ENCODE measurements at places on chromosomes 1 and 21.
A peak's percentile ranks its signal among the peaks of the same experiment; 100 is the strongest.

DNA sequence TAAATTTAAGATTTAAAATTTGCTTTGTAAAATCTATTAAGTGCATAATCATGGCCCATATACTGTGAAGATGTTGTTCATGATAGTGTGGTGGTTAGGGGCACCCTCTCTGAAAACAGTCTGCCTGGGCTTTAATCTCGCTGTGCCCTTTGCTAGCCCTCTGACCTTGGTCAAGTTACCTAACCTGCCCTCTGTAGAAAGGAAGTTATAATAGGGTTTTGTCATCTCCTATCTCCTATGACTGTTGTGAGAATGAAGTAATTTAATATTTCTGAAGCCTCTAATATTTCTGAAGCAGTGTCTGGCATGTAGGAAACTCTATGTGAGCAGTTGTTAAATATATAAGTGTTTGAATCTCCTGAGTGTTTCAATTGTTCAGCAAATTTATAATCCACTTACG lies 116.6 kb upstream of the IVNS1ABP start:
- no peak for DNase-seq

DNA sequence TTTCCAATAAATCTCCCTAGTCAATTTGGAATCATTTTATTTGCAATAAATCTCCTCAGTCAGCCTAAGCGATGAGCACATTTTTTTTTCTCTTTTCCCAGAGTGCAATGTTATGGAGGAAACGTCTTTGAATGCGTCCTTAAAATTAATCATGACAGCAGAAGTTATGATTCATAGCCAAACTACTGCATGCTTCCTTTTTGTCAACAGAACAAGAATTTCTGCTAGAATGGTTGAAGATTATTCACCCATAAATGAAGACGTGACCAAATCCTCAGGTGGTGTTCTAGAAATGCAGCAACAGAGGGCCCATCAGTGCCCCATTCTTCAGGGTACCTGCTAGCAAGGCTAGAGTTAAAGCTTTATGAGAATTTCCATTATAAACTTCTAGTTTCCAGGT lies 407.9 kb upstream of the PKN2 start:
- no peak for DNase-seq

DNA sequence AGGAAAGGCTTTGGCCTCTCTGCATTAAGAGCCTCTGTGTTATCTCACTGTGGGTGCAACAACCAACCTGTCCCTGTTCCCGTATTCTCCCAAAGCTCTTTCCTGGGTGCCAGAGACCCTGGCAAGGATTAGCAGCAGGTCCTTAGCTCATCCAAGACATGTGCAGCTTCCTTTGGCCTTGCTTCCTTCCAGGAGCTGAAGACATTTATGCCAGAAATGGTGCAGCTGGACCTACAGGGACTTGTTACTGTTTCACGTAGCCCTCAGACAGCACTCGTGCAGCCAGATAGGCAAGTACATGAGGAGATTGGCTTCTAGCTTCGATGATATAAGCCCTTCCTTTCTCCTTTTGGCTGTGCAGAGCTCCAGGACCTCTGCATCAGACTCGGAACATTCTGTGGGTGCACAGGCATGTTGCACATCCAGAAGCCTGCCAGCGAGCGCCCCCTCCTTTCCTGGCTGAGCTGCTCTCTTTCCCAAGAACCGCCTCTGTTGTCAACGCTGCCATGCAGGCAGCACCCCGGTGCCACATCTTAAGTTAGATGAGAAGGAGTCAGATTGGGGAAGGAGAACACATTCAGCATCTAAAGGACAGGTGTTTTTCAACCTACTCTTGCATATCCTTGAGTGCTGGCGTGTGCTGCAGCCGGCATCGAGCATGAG lies 284.5 kb upstream of the PLXNA2 start:
- no peak for DNase-seq

DNA sequence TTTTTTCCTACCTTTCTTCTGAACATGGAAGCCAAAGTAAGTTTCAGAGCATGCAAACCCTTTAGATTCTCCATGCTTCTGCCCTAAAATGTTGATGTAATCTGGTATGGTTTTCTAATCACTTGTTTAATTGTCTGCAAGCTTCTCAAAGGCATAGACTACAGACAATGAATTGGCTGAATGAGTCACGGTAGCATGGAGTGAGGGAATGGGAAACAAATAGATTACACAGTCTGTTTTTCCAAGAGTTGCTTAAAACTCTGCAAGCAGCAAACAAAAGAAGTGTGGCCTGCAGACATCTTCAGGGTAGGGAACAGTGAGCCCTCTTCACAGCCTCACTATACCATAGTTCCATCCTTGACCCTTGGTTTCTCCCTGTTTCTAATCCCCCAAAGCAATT lies 326.0 kb downstream of the BARHL2 start:
- DNase-seq = no peak

- peak; percentile 48 for DNase-seq
Observed at GRCh38 chr21:39715804-39716397, 29.1 kb upstream of the IGSF5 start.

GRCh38 chr1:224559981-224560728 lies 56.0 kb upstream of the CNIH3 start:
- no peak for DNase-seq

- DNase-seq = no peak
Observed at GRCh38 chr1:213989002-213989855, 1.5 kb downstream of the PROX1 start.

DNA sequence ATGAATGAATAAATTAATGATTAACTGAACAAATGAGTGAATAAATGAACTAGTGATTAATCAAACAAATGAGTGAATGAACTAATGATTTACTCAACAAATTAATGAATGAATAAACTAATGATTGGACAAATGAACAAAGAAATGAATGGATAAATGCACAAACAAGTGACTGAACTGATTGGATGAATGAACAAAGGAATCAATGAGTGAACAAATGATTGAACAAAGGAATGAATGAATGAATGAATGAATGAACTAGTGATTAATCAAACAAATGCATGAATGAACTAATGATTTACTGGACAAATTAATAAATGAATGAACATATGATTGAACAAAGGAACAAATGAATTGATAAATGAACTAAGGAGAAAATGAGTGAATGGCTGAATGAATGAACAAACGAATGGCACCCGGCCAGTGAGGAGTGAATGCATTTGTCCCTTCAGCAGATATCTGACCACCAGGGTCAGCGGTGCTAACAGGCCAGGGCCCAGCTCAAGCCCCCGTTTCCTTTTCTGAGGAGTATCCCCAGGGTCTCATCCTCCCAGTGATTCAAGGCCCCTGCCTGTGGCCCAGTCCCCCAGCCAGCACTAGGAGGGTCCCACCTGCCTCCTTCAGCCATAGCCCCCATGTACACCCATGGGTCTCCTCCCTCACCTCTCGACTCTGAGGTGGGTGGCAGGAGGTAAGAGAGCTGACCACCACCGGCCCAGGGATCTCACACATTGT lies 49.9 kb downstream of the WNT9A start:
- no peak for DNase-seq

DNA sequence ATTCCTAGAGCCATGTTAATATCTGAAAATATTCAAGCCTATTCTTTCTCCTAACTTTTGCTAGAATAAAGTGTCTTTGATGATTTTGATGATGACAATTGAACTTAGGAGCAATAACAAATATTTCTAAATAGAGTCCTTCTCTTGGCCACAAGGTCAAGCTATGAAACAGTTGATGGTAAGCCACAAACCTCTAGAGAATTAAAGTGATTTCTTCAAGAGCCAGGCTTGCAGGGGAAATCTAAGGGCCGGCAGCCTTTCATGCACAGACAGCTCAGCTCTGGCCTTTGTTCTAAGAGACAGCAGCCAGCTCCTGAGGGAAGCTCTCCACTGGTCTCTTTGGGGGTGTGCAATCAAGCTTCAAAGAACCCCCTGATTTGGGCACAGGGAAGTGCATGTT lies 59.0 kb downstream of the SUSD4 start:
- no peak for DNase-seq

GRCh38 chr1:24385160-24385940 lies 28.2 kb downstream of the STPG1 start:
- DNase-seq = no peak

DNA sequence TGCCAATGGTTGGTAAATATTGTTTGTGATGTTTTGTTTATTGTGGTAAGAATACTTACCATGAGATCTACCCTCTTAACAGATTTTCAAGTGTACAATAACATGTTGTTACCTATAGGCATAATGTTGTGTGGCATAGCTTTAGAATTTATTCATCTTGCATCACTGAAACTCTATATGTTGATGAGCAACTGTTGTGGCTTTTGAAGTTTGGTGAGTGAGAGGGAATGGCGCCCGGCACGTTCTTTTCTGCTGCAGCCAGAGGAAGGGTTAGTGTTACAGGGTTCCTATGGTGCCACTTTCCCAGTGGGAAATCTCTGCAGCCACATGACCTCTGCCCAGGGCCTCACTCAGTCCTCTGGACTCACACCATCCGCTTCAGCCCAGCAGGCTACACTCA lies 342.5 kb upstream of the ADGRL2 start:
- no peak for DNase-seq

GRCh38 chr1:178725466-178726086 lies 532 bp downstream of the RALGPS2 start:
- no peak for DNase-seq

GRCh38 chr1:204262506-204263253 lies 48.9 kb upstream of the GOLT1A start:
- DNase-seq = no peak

- no peak for DNase-seq
Observed at GRCh38 chr1:210292231-210292871, 36.4 kb upstream of the HHAT start.

GRCh38 chr1:209364716-209365115 lies 218.8 kb upstream of the CAMK1G start:
- no peak for DNase-seq

GRCh38 chr1:2358651-2359640 lies 32.4 kb downstream of the MORN1 start:
- no peak for DNase-seq

DNA sequence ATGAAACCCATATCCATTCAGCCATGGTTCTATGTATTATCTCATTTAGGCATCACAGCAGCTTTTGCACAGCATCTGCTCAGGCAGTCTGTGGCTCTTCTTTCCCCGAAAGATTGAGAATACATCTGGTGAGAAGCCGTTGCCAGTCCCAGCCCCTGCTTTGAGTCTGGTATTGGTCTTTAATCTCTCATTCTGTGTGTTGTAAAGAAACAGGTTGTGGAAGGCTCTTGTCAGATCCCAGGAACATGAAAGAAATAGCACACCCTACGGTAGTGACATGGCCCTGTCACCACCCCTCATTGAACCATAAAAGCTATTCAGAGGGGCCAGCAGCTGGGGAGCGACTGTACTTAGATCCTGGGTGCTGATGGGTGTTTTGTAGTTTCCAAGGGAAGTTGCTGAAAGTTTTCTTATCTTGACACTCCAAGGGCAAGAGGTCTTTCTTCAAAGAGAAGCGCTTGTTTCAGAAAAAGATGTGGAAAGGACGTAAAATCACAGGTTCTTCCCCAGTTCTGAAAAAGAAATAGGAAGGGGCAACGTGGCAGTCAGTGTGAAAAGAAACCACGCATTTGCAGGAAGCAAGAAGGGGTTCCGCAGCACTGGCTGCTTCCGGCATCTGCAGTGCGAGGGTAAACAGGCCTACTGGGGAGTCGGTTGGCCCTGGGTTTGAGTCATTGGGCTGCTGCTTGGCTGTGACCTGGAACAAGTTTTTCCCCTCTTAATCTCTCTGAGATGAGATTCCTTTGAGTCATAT lies 145.0 kb downstream of the DHRS3 start:
- DNase-seq = peak; percentile 90

DNA sequence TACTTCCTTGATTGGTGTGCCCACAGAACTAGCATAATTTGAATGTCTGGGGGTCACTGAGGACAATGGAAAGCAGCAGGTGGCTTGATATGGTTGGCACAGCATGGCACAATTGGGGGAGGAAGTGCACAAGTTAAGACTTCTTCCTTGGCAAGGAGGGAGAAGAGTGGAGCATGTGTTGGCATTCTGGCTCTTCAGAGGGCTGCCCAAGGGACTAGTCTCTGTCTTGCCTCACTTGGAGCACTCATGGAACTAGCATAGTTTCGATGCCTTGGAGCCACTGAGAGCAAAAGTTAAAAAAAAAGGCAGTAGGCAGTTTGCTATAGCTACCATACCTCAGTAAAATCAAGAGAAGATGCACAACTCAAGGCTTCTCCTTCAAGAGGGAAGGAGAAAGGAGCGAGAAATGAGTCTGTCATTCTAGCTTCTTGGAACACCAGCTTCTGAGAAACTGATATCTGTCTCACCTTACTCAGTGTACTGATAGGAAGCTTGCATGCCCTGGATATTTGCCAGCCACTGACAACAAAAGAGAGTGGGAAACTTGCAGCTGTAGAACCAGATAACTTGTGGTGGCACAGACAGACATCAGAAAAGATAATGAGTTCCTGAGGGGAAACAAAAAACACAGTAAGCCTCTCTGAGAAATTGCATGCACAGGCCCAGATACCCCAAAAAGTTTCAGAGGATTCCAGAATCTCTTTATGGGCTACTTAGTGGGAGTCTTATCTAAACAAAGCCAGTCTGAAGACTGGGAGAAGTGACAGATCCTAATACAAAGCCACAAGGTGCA lies 207.5 kb upstream of the SAMSN1 start:
- DNase-seq = no peak

DNA sequence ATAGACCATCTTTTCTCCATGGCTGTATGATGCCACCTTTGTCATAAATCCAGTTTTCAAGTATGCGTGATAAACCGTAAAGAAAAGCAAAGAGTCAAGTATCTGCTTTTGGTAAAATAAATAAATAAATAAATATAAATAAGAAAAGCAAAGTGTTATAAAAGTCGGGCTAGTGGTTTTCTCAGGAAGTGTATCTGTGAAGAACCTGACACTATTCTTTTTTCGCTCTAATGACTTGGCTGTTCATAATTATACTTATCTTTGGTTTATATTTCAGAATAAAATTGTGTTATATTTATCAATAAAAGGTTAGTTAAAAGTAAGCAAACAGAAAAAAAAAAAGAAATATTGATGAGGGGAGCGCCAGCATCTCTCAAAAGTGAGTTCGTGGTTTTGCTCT lies 594 bp upstream of the EXO5 start:
- DNase-seq = no peak

GRCh38 chr1:161738627-161739287 lies 10.8 kb upstream of the DUSP12 start:
- peak; percentile 84 for DNase-seq

DNA sequence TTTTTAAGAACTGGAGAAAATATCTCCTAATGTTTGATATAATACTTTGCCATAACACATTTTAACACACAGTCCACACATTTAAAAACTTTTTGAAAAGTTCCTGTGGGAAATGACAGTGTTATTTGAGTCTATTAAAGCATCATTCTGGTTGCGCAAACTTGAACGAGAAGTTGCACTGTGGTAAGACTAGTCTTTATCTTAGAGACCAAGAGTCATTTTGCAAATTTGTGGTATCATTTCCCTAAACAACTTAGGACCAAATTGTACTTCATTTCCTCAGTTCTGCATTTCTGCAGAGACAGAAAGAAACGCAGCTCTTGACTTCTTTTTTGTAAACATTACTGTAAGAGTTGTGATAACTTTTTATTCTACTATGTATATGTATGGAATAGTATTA lies at the start of gene RGS18:
TSS of gene RGS18 (plus strand) at position 282 of the 400 bp plus-strand sequence. CDS start 176 bp downstream, outside the sequence.
- DNase-seq = peak; percentile 85

- no peak for DNase-seq
Observed at GRCh38 chr1:211882381-211883004, 51.9 kb upstream of the LPGAT1 start.

- DNase-seq = peak; percentile 13
Observed at GRCh38 chr1:18256282-18257235, 149.0 kb downstream of the IGSF21 start.
